Activated CD8-positive, alpha-beta T cell treated with anti-CD3 and anti-CD28 coated beads for 36 hours (primary cell): ENCODE measurements at places on chromosomes 7 and 10.

DNA sequence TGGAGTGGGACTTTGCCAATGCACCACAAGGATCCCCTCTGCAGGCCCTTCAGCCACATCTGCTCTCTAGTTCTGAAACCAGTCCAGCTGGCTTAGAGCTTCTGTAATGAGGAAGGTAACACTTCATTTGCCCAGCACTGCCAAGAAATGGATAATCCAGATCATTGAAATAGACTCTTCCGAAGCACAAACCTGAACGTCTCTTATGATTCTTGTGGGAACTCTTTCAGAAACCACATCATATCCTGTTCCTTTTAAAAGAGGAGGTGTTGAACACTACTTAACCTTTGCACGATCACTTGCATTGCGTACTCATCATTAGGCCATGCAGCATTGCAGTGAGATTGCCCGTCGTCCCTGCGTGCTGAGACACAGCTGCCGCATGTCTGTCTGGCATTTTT, 25.8 kb upstream of the PLPP4 start:
- no peak for DNase-seq

DNA sequence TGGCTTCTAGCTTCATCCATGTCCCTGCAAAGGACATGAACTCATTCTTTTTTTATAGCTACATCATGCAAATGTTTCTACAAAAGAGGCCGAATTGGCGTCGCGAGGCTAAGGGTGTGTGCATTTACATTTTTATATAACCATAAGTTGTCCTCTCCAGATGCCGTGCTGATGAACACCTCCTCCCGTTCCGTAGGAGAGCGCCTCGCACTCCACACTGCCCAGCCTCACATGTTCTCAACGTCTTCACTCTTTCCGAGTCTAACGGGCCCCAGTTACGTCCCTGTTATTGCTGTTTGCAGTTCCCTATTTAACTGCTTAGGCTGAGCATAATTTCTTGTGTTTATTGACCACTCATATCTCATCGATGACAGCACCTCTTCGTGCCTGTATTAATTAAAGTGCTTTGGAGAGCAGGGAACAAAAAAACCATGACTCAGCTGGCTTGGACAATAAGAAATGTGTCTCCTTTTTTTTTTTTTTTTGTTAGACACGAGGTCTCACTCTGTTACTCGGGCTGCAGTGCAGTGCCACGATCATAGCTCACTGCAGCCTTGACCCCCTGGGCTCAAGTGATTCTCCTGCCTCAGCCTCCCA, 113.5 kb upstream of the SDK1 start:
- no peak for DNase-seq

DNA sequence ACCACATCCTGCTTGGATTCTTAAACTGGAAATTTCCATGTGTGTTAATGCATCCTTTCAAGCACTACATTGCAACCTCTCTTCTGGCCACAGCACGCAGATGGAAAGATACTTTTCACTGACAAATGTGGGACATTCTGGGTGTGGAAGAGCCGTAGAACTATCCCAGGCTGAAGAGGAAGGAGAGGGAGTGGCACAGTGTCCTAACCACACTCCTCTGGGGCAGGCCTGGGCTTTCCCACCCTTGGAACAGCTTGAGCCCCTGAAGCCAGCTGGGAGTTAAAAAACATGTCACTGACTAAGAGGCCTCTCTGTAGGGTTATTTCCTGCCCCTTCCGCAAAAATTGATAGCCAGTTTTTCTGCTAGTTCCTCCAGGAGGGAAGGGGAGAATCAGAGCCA, 34.0 kb upstream of the DNMBP start:
- DNase-seq: no peak

GRCh38 chr7:134942690-134943466, 43.4 kb upstream of the AGBL3 start:
- no peak for DNase-seq

DNA sequence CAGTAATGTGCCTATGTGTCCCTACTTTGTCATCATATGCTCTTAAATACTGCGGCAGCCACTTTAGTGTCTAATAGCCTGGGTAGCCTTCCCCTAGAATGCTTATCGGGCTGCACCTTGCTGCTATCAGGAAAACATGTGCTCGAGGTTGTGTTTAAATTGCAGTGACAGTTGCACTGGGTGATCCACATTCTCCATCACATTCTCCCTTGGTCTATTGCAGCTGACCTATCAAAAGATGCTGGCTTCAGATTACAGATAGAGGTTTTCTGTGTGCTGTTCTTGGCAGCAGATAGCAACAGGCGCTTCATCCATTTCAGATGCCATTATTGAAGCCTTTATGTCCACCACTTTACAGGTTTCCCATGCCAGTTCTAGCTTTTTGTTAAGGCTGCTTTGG, 130.1 kb upstream of the MDFIC start:
- no peak for DNase-seq

GRCh38 chr7:65915921-65916657, 43.2 kb downstream of the VKORC1L1 start:
- no peak for DNase-seq

DNA sequence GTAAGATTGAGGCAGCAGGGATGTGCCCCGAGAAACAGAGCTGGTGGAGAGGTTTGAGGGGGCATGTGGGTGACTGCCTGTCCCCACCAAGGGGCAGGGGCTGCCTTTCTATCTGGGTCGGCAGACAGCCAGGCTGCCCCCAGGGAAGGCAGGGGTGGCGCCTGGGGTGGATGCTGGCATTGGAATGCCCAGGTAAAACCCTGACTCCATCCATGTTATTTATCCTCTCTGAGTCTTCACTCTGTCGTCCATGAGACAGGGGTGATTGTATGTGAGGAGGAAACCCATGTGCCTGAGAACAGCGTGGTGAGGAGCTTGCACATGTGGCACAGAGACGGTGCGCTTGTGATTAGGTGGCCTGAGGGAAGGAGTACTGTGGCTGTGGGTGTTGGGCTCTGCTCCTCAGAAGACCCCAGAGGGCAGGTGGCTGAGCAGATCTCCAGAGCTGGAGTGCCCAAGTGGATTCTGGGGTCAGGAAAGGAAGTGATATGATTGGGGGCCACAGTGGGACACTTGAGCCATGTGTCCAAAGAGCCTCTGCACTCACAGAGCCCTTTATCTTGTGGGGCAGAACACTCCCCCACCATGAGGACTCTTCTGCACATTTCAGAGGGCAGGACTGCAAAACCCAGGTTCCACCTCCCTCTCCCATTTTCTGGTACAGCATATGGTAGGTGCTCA, 100.4 kb upstream of the RET start:
- no peak for DNase-seq

- no peak for DNase-seq
Observed at GRCh38 chr10:6699336-6699735, 119.3 kb upstream of the PRKCQ start.

DNA sequence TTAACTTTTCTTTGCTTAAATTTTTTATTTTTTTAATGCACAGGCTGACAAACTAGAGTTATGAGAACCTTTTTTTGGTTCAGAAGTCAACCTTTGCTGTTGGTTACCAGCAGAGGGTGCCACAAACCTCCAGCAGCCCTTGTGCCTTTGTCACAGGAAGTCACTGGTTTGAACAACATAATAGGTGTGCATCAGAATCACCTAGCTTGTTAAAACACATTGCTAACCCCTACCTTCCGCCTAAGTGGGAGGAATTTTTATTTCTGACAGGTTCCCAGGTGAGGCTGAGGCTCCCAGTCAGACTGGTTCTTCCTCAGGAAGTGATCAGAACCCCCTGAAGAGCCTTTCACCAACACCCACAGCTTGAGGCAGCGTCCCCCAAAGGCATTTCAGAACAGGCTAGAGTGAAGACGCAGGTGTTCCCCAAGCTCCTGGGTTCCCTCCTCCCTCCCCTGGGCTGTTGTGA, 22.6 kb upstream of the VDAC2 start:
- peak; percentile 80 for DNase-seq

DNA sequence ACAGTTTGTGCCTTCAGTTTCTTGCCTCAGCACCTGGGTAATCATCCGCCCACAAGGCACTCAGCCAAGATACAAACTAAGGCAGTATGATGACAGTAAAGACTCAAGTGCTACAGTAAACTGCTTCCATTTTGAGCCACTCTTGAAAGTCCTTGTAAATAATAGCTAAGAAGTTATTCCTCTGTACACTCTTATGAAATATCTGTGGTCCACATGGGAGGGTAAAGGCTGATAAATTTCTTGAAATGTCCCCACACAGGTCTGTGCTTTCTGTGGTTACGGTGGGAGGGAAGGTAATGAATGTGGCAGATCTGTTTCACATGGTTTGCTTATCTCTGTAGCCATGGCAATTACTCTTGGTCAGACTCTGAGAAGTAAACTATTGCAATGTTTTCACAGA, 551.0 kb upstream of the ZWINT start:
- no peak for DNase-seq

GRCh38 chr7:64630496-64630895, 35.4 kb upstream of the ZNF107 start:
- DNase-seq: no peak

DNA sequence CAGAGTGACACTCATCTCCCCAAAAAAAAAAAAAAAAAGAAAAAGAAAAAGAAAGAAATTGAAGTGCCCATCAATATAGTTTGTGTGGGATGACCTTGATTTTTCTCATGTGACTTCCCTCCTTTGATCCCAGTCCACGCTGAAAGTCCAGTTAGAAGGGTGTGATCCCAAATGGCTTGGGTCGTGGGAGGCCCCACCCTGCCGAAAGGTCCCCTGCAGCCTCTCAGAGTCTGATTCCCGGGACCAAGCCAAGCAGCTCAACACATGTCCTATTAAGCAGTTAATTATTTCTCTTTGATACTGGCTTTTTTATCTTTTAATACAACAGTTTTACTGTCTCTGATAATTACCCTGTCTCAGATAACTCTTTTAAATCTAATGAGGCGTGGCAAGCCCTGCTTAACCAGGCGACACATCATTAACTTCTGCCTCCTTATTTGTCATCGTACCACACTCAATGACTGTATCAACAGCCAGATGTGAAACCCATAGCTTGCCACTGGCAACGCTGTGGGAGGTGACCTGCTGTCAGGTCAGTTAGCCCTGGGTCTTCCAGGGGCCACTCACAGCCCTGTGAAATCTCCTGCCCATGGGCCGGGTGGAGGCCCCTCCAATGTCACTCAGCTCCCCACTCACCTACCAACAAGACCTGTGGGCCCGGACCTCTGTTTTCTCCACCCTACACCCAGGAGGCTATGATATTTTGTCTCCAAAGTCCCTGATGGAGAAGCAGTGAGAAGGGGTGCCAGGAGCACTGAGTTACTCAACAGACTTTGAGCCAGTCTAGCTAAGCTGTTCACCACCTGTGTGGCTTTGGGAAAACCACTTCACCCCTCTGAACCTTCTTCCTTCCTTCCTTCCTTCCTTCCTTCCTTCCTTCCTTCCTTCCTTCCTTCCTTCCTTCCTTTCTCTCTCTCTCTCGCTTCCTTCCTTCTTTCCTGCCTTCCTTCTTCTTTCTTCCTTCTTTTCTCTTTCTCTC, 110.0 kb upstream of the SFMBT2 start:
- DNase-seq: no peak

DNA sequence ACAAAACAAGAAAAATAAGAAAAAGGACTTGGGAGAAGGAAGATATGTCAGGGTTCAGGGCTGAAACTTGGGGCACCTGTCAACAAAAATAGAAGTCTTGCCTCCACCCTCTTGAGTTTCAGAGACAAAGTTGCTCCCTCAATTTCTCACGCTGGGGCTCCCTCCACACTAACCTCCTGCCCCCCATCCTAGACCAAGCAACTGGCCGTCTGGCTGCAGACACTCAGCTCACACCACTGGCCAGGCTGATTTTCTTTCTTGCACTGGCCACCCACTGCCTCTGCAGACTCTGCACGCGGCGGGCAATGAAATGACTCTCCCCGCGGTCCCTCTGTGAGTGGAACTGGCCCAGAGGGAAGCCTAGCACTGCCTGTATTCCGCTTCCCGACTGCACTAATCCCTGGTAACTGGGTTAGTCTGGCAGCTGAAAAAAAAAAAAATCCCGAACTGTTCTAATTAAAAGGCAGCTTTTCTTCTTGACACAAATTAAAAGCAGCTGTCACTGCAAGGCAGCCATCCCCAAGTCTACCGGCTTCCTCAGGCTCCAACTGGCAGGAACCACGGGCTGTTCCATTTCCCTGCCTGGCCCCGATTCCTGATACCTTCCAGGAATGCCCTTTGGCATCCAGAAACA, 83.5 kb downstream of the SPDYE5 start:
- no peak for DNase-seq

GRCh38 chr10:70576803-70577517, 25.6 kb downstream of the PRF1 start:
- DNase-seq: no peak

DNA sequence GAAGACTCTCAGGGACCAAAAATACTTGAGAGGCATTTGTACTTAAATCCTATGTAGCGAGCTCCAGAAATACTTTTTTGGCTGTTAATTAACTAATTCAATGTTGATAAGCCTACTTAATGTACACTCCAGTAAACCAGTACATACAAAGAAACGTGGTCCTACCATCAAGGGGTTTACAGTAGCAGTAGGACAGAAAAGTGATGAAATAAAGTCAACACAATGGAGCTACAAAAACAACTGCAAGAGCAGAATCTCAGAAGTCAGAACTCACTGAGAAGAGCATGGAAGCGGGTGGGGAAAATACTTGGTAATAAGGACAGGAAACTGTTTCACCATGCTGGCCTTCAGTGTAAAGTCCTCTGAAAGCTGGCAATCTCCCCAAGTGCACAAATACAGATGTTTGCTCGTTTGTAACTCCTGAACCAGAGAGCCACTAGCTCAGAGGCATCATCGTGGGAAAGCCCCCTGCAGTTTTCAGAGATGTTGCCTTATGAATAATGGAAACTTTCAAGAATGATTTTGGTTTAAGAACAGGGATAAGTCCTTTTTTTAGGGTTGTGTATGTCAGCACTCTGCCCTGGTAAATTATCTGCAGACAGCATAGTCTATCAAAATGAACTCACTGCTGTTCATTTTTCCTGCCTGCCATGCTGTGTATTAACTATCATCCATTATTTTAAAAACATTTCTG, 233.2 kb downstream of the SORCS1 start:
- no peak for DNase-seq
